Left cardiac atrium (tissue), 4 donors: ENCODE measurements at places on chromosomes 6 and 20. TPM values are rescaled to one million over a fixed set of nuclear protein-coding genes. Genes with fewer than 3 reads are reported as not detected.

Gene GABBR1
- total RNA-seq, result 22.4 TPM

Gene TMEM170B
- total RNA-seq, result 5.6 TPM

Gene SLA2
- total RNA-seq, result 0.37 TPM

Gene CHMP4B
- 97.7 TPM for total RNA-seq

Gene RREB1
- total RNA-seq, result 34.2 TPM

Gene KHDC1L
- not detected for total RNA-seq

Gene AIF1
- total RNA-seq, result 37.4 TPM

Gene PRR18
- total RNA-seq, result 0.65 TPM

Gene TCP11
- total RNA-seq, result not detected

Gene SOBP
- total RNA-seq, result 13.6 TPM

Gene TFAP2D
- total RNA-seq, result not detected

Gene DSP
- 179 TPM for total RNA-seq

Gene RIPOR2
- 4.8 TPM for total RNA-seq

Gene CCDC170
- 0.85 TPM for total RNA-seq

Gene DLK2
- 0.68 TPM for total RNA-seq

Gene CST4
- not detected for total RNA-seq

Gene SPATA25
- total RNA-seq, result 2.2 TPM

Gene RPS10
- total RNA-seq, result 746 TPM

Gene WFDC5
- total RNA-seq, result not detected

Gene IGF2R
- total RNA-seq, result 50.1 TPM

Gene TP53TG5
- 2.0 TPM for total RNA-seq

Gene HLA-DOB
- 0.27 TPM for total RNA-seq

Gene PKIB
- 1.0 TPM for total RNA-seq

Gene AGER
- 2.4 TPM for total RNA-seq

Gene LY6G5C
- 2.5 TPM for total RNA-seq

Gene ELOVL2
- total RNA-seq, result 2.3 TPM

Gene BNIP5
- not detected for total RNA-seq
